ENCODE measurements at places on chromosomes 6 and 20. TPM values are rescaled to one million over a fixed set of nuclear protein-coding genes. Genes with fewer than 3 reads are reported as not detected.

GRCh38 chr6:36851626-36852025 lies 12.4 kb upstream of the CPNE5 start:
- no peak overlapping the region for H3K27ac ChIP-seq
- DNase-seq: no peak
- H3K36me3 ChIP-seq: peaks cover 7% of the 10 kb centered on the region
- H3K27me3 ChIP-seq: no peaks in the 10 kb centered on the region
- H3K4me1 ChIP-seq: peaks cover 8% of the 10 kb centered on the region
- H3K4me3 ChIP-seq: no peak overlapping the region

DNA sequence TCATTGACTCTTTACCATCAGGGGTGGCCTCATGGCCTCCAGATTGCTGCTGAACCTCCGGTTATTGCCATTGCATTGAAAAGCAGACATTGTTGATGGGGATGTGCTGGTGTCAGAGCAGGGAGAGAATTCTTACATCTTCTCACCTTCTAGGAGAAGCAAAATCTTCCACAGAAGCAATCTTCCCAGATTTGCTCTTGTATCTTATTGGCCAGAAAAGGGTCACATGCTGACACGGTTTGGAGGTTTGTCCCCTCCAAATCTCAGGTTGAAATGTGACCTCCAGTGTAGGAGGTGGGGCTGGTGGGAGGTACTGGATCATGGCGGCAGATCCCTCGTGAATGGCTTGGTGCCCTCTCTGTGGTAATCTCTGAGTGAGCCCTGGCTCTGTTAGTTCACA lies 10.7 kb downstream of the TP53RK start:
- peaks cover 5% of the 10 kb centered on the region for H3K36me3 ChIP-seq
- no peak overlapping the region for H3K27ac ChIP-seq
- no peak overlapping the region for H3K4me3 ChIP-seq
- H3K4me1 ChIP-seq: peaks cover 8% of the 10 kb centered on the region
- H3K27me3 ChIP-seq: no peaks in the 10 kb centered on the region

GRCh38 chr6:52706001-52706400 lies 35.1 kb downstream of the TMEM14A start:
- no peaks in the 10 kb centered on the region for H3K4me1 ChIP-seq
- H3K36me3 ChIP-seq: no peaks in the 10 kb centered on the region
- H3K27me3 ChIP-seq: peaks cover 4% of the 10 kb centered on the region
- H3K4me3 ChIP-seq: no peak overlapping the region
- no peak for DNase-seq

- peak overlapping the region; percentile 72 for H3K4me3 ChIP-seq
- H3K27ac ChIP-seq: peak overlapping the region; percentile 98
- H3K36me3 ChIP-seq: no peaks in the 10 kb centered on the region
Measured at GRCh38 chr6:2990932-2991506, 8.7 kb upstream of the NQO2 start.

DNA sequence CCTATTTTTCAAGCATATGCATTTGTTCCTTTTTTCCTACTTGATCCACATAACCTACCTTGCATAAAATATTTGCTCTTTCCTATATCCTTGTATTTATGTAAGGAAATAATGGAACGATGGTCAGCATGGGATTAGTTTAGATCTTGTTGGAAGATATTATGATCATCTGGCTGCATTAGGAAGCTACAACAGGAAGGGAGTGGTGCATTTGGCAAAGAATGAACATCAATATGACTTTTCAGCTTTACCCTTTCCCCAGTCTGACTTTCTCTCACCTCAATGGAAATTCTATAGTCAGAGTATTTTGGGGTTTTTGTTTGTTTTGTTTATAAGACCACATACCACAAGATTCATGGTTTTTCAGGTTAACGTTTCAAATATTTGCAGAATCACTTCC lies 66.0 kb downstream of the HS3ST5 start:
- peaks cover 3% of the 10 kb centered on the region for H3K27me3 ChIP-seq
- H3K36me3 ChIP-seq: no peaks in the 10 kb centered on the region
- no peaks in the 10 kb centered on the region for H3K4me1 ChIP-seq
- no peak overlapping the region for H3K4me3 ChIP-seq
- DNase-seq: no peak
- no peak overlapping the region for H3K27ac ChIP-seq

DNA sequence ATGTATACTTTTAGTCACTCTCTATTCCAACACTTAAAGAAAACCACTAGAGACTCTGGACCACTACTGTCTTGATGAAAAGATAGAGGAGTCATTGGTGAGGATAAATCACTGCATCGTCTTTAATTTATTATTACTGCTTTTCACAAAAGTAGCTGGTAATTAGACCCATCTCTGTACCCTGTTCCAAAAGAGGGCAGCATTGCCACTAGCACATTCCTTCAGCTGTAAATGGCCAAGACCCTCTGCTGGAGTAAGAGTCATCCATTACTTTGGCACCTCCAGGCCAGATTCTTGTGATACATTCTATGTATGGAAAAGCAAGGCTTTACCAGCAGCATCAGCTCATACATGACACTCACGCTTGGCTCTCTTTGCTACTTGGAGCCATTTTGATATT lies 49.5 kb upstream of the PREP start:
- DNase-seq: no peak
- no peak overlapping the region for H3K4me3 ChIP-seq
- no peaks in the 10 kb centered on the region for H3K36me3 ChIP-seq
- H3K4me1 ChIP-seq: no peaks in the 10 kb centered on the region
- H3K27ac ChIP-seq: no peak overlapping the region

DNA sequence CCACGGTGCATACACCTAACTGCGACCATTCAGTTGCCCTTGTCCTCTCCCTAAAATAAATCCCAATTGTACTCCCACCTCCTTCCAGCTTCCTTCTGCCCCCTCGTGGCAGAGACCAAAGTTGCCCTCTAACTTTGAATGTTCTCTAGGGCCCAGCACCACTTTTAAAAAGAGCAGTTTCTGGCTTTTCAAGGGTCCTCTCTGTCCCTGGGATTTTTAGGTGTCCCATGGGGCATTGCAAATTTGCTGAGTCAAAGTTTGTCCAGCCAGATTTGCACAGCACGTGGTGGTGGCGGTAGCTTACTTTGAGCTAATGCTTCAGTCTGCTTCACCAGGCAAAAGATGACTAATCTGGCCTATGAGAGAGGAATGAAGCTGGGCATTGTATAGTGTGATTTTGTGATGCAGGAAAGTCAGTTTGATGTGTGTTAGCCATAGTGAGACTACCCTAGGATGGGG lies 100.2 kb downstream of the PERP start:
- H3K36me3 ChIP-seq: no peaks in the 10 kb centered on the region
- peak; percentile 33 for DNase-seq
- no peak overlapping the region for H3K27ac ChIP-seq
- H3K4me1 ChIP-seq: no peaks in the 10 kb centered on the region

DNA sequence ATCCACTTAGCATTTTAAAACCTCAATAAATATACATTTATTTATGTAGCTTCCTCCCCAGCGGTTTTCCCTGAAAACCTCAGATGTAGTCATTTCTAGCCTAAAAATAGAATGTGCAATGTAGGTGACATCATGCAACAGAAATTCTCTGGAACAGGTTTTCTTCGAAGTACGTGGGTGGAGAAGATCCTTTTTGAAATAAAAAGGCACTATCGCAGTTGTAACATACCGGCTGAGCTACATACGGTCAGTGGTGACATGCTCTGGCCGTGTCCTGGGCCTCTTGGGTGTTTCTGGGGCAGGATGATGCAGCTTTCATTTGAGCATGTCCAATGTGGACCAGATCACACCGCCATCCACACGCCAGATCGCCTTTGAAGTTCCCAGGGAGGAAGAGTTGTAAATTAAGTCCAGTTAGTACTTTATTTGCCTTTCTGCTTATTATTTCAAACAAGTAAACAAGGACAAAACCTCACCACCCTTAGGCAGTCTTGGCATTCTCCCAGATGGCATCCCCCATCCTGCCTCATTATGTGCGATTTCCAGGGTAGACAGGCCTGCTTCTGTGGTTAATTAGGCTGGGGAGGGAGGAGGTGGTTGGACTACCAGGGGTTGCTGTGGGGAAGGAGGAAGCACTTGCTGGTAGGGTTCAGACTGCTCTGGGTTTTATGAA lies 109.5 kb upstream of the CLDN20 start:
- peak overlapping the region; percentile 35 for H3K27ac ChIP-seq
- H3K4me1 ChIP-seq: peaks cover 14% of the 10 kb centered on the region
- no peak overlapping the region for H3K4me3 ChIP-seq

DNA sequence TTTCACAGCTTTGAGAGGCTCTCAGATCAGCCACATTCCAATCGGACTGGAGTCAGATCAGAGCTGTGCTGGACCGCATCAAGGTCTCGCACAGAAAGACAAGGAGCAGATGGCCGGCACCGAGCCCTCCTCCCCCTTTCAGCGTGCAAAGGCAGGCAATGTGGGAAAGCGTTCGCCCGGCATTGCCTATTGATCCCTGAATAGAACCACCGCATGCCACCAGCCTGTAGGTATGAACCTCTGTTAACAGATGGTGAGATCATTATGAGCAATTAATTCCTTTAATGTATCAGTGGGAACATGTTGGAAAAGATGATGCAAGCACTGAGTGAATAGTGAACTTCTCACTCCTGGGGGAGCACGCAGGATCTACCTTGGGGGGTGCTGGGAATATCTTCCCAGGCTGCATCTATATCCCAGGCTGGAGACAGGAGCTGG lies 117.5 kb upstream of the ID4 start:
- peak; percentile 70 for DNase-seq
- H3K36me3 ChIP-seq: no peaks in the 10 kb centered on the region
- H3K27me3 ChIP-seq: no peaks in the 10 kb centered on the region
- H3K27ac ChIP-seq: no peak overlapping the region
- peaks cover 3% of the 10 kb centered on the region for H3K4me1 ChIP-seq
- H3K4me3 ChIP-seq: no peak overlapping the region

DNA sequence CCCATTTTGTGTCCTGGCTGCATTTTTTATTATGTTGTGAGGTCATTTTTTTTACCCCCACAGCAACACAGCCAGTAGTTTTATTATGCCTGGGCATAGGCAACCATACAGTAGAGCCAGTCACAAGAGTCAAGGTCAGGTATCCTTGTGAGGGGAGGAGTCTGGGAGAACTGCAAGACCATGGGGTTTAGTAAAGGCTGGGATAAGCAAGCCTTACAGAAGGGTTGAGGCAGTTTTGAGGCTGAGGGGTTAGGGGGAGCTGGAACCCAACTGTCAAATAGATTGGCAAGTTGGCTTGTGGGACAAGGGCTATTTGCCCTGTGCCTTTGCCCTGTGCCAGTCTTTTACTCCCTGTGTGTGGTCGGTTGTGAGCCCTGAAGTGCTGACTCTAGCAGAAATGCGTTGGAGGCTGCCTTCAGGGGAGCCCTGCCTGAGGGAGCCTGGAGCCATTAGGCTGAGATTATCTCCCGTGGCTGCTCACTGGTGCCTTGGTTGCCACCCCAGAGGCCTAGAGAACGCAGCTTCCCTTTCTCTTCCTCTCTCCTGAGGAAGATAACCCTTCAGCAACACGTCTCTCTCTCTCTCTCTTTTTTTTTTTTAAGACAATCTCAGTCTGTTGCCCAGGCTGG lies 31.1 kb downstream of the RALY start:
- H3K27me3 ChIP-seq: no peaks in the 10 kb centered on the region
- H3K4me3 ChIP-seq: no peak overlapping the region
- no peak for DNase-seq
- peaks cover 12% of the 10 kb centered on the region for H3K4me1 ChIP-seq

- no peak overlapping the region for H3K27ac ChIP-seq
- no peaks in the 10 kb centered on the region for H3K36me3 ChIP-seq
- H3K4me3 ChIP-seq: no peak overlapping the region
- H3K27me3 ChIP-seq: no peaks in the 10 kb centered on the region
- H3K4me1 ChIP-seq: no peaks in the 10 kb centered on the region
Measured at GRCh38 chr6:19303383-19303782, 533.8 kb upstream of the ID4 start.

DNA sequence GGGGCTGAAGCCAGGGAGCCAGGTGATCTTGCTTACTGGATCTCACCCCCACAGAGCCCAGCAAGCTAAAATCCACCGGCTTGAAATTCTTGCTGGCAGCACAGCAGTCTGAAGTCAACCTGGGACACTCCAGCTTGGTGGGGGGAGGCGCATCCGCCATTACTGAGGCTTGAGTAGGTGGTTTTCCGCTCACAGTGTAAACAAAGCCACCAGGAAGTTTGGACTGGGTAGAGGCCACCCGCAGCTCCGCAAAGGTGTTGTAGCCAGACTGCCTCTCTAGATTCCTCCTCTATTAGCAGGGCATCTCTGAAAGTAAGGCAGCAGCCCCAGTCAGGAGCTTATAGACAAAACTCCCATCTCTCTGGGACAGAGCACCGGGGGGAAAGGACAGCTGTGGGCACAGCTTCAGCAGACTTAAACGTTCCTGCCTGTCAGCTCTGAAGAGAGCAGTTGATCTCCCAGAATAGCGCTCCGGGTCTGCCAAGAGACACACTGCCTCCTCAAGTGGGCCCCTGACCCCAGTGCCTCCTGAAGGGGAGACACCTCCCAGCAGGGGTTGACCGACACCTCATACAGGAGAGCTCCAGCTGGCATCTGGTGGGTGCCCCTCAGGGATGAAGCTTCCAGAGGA lies 206.3 kb upstream of the KHDRBS2 start:
- no peaks in the 10 kb centered on the region for H3K27me3 ChIP-seq
- no peaks in the 10 kb centered on the region for H3K4me1 ChIP-seq
- H3K27ac ChIP-seq: no peak overlapping the region
- H3K4me3 ChIP-seq: no peak overlapping the region
- no peak for DNase-seq

DNA sequence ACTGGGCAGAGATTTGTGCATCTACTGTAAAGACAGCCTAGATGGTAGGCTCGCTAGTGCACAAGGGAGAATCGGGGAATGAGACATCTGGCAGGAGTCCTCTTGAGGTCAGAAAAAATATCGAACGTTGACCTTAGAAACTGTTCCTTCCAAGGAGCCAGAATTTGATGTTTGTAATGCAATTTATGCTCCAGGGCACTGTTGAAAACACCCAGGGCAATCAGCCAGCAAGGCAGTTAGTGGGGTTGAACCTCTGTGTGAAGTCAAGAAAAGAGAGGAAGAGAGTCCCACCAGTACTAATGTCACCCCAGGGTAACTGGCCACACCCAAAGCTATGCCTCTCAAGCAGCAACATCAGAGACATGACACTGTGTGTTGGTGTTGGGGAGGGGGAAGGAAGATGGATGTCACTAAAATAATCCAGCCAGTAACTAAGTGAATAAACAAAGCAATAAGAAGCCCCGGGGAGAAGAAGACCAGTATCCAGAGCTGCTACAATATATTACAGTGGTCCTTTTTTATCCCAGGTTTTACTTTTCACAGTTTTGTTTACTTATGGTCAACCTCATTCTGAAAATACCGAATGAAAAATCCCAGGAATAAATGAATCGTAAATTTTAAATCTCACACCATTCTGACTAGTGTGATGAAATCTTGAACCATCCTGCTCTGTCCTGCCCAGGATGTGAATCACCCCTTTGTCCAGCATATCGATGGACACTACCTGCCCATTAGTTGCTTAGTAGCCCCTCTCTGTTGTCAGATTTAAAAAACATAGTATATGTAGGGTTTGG lies 32.9 kb upstream of the PDE10A start:
- DNase-seq: no peak
- no peaks in the 10 kb centered on the region for H3K36me3 ChIP-seq
- H3K27ac ChIP-seq: no peak overlapping the region
- no peaks in the 10 kb centered on the region for H3K27me3 ChIP-seq
- no peak overlapping the region for H3K4me3 ChIP-seq

The SRMS gene
- total RNA-seq: not detected

The FAM83C gene
- total RNA-seq: not detected

The BANF2 gene
- not detected for total RNA-seq

The HLA-DQB2 gene
- not detected for total RNA-seq

The RUNX2 gene
- 3.1 TPM for total RNA-seq

The E2F1 gene
- total RNA-seq: 10.6 TPM

The OR10C1 gene
- not detected for total RNA-seq

The RNASET2 gene
- total RNA-seq: 14.2 TPM

Measured in IMR-90 (cell line).